ENCODE measurements at places on chromosomes 6 and 20.
A peak's percentile ranks its signal among the peaks of the same experiment; 100 is the strongest.

DNA sequence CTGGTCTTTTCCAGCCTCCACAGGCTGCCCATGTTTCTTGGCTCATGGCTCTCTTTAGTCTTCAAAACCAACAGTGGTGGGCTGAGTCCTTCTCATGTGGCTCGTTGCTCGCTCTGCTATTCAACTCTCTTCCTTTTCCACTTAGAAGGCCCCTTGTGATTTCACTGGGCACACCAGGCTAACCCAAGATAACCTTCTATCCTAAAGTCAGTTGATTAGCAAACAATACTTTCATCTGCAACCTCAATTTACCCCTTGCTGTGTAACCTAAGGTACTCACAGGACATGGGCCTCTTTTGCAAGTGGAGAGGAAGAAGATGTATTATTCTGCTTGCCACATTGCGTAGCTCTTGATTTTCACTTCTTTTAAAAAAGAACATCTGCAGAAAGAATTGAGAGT lies 79.6 kb downstream of the UTRN start:
- DNase-seq = no peak

GRCh38 chr6:38708496-38708895 lies 5.6 kb upstream of the GLO1 start:
- no peak for DNase-seq

DNA sequence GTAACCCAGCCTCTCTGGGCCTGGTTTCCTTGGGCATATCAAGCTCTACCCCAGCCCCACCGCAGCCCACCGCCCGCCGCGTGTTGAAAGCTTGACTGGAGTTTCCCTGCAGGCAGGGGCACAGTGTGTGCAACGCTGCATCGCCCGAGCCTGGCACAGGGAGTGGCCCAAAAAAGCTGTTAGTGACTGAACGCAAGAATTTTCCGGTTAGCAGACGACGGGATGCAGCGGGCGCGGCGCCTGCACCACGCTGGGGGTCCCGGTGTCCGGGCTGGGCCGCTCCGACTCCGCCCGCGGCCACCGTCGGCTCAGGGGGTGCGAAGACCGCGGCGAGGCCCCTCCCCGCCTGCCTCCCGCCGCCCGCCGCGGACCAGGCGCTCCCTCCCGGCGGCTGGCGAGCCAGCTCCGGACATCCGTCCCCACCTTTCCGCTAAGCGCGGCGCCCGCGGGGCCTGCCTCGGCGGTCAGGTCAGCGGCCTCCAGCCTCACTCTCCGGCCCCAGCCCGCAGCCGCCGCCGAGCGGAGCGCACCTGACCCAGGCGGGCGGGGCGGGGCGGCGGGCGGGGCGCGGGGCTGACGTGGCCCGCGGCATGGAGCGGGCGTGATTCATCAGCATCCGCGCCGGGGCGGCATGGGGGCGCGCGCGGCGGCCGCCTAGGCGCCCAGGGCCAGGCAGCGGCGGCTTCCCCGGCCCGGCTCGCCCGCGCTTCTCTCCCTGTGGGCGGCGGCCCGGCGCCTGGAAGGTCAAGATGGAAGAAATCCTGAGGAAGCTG lies at the start of gene ARFGEF3:
Gene ARFGEF3, plus strand, starts transcription at position 602 of the 773 bp plus-strand sequence. Its CDS starts 148 bp downstream, at position 750.
- peak; percentile 8 for DNase-seq

GRCh38 chr6:111612379-111612778 lies 6.7 kb upstream of the TRAF3IP2 start:
- no peak for DNase-seq

- no peak for DNase-seq
Observed at GRCh38 chr20:34820805-34821578, 4.5 kb downstream of the NCOA6 start.

DNA sequence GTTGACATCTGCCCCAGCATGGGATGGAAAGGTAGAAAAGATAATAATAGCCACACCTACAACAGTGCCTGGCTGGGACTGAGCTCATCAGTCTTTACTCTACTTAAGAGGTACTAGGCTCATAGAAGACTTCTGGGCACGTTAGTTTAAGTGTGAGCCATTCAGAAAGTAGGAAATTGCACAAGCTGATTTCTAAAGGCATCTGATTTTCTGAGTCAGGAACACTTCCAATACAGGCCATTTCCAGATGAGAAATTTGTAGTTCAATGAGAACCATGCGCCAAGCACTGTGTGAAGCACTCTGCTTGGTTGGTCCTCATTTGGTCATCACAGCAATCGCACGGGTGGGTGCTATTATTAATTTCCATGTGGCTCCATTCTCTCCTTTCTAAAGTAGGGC lies 42.3 kb downstream of the MOCS1 start:
- DNase-seq = no peak
